CD4-positive, alpha-beta T cell treated with Interleukin-12 subunit alpha and Interleukin-12 subunit beta, for 1 hour (primary cell): ENCODE measurements at places on chromosomes 6 and 20.

- DNase-seq: no peak
These were observed 2.8 kb downstream of the PDE10A start for GRCh38 chr6:165659945-165660856.

GRCh38 chr6:3520281-3521230, 63.7 kb upstream of the SLC22A23 start:
- DNase-seq: no peak

- DNase-seq: no peak
These were observed 41.8 kb downstream of the SSR1 start for GRCh38 chr6:7271205-7271534.

DNA sequence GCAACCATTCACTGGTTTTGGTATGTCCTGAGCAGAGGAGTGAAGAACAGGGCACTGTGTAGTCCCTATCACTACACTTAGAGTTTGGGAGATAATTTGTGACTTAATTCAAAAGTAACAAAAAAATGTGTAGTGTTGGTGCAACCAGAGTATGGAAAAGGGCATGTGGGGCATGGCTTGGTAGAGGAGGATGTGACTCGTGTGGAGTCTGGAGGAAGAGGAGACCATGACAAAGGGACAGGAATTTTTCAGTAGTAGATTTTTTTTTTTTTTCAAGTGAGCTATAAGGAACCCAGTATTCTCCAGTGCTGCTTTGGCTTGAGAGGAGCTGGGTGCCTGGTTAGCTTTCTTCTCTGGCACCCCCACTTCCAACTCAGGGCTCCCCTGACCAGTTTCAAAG, 5.1 kb downstream of the MTRES1 start:
- DNase-seq: no peak

DNA sequence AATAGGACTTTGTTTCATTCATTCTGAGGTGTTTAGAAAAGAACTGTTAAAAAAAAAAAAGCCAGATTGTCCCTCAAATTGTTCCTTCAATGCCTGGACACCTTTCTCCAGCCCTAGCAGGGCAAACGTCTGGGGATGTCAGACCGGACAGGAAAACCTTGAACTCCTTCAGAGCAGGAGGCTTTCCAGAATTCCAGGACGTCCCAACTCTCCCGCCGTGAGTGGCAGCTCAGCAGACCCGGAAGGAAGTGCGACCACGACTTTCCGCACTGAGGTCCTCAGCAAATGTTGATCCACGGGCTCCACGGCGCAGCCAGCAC, 139.1 kb downstream of the DLL1 start:
- DNase-seq: no peak

- DNase-seq: no peak
These were observed 178.0 kb downstream of the PHF3 start for GRCh38 chr6:63813566-63814120.

GRCh38 chr20:35297155-35297554, 4.9 kb upstream of the FAM83C start:
- no peak for DNase-seq

DNA sequence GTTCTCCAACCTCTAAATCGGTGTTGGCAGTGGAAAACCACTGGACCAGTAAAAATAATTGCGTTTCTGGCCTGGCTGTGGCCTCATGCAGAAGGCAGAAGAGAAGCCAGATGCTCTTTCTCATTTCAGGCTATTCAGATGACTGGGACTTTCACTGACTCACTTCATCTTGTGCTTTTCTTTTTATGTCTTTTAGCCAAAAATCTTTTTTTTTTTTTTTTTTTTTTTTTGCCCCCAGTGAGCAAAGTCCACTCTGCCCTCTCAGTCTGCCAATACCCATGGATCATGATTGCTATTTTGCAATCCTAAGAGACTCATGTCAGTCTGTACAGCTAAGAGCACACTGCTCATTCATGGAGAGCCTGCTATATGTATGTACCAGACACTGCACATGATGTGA, 962.5 kb downstream of the KIF16B start:
- DNase-seq: no peak

GRCh38 chr6:34645627-34646026, 50.9 kb downstream of the ILRUN start:
- no peak for DNase-seq

DNA sequence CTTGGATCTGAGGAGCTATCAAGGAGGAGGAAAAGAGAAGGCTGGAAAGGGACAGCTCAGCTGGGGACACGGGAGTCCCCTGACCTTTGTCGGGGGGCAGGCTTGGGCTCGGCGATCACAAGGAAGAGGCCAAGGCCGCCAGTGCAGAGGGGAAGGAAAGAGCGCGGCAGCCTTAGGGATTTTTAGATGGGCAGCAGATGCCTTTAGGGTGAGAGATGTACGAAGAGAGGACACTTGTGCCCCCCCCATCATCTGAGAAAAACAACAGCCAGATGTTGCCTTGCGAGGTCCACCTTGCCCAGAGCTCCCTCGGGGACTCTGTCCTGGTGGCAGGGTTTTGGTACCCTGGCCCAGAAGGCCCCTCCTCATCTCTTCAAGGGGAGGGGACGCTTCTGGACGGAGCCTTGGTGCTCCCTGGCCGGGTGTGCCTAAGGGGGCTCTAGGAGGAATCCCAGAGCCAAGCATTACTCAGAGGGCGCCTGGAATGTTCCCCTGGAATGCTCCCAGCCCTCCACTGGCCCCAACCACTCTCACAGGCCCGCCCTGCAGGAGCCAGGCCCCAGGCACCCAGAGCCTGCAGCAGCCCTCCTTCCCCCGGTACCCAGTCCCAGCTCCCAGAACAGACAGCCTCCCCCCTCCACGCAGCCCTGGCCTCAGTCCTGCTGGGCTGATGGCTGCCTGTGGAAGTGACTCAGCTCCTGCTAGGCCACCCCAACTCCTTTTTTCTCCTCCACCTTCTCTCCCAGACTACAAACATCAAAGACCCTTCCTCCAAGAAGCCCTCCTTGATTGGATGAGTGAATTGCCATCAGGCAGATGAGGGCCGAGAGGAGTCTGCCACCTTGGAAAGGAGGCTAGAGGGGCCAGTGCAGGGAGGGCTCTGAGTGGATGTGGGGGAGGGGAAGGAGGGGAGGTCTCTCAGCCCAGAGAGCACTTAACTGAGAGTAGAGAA, 1.8 kb downstream of the ADAM33 start:
- no peak for DNase-seq

GRCh38 chr6:116025405-116025804, 35.3 kb downstream of the FRK start:
- DNase-seq: no peak

DNA sequence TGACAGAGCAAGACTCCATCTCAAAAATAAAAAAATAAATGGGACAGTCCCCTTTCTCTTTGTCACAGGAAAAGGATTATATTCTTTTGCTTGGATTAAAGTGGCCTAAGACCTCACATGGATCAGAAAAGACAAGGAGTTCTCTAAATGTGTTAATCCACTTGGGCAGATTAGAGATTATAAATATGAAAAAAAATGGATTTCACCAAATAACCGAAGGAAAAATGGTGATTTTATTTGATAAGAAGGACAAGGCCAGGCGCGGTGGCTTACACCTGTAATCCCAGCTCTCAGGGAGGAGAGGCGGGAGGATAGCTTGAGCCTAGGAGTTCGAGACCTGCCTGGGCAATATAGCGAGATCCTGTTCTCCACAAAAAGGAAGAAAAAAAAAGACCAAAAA, 21.8 kb downstream of the SAMHD1 start:
- DNase-seq: no peak

DNA sequence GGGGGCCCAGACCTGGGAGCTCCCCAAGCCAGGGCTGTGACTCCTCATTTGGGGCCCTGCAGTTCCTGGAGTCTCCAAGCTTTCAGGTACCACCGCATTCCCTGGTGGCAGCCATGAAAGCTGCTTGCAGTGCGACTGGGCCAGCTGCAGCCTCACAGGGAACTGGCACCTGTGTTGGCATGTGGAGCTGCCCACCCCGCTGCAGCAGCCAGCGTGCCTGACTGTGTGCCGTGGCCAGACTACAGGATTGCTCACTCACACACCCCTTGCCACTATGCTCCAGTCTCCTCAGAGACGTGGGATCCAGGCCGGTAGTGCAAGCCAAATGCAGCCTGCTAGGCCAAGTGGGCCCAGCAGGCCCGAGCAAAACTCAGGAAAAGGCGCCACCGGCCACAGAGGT, 450.7 kb downstream of the COL12A1 start:
- no peak for DNase-seq

- DNase-seq: no peak
These were observed 132.9 kb downstream of the PRDM13 start for GRCh38 chr6:99739526-99739925.
